ENCODE measurements at places on chromosomes 7 and 10.
A peak's percentile ranks its signal among the peaks of the same experiment; 100 is the strongest.

DNA sequence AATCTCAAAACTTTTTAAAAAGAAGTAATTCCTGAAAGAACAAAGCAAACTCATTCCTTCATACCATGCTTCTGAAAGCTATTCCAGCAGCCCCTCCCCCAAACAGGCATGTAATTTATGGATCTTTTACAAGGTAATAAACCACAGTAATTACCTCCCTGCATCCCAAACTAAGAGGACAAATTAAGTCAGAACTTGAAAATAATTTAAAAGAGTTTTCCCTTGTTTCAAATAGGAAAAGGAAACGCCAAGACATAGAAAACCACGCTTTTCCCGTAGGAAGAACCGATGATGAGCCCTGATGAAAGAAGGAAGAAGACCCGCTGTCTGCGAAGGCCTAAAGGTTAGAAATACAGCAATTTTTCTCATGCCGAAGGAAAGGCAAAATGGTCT is 8.9 kb downstream of the HOXA4 start:
- no peak for DNase-seq

DNA sequence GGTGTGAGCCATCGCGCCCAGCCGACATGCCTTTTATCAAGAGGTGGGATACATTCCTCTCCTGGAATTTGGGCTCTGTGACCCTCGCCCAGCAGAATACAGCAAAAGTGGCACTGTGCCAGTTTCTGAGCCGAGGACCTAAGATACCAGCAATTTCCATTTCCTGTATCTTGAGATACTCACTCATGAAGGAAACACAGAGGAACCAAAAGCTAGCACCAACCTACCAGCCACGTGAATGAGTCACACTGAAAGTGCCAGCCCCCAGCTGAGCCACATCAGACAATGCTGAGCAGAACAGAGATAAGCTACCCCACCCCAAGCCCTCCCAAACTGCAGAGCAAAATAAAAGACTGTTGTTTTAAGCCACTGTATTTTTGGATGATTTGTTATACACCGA is 56.3 kb downstream of the CACUL1 start:
- DNase-seq, result no peak

GRCh38 chr10:14527134-14527844 is 196.6 kb upstream of the FRMD4A start:
- no peak for DNase-seq

GRCh38 chr10:48412933-48413332 is 106.5 kb downstream of the MAPK8 start:
- DNase-seq, result no peak

DNA sequence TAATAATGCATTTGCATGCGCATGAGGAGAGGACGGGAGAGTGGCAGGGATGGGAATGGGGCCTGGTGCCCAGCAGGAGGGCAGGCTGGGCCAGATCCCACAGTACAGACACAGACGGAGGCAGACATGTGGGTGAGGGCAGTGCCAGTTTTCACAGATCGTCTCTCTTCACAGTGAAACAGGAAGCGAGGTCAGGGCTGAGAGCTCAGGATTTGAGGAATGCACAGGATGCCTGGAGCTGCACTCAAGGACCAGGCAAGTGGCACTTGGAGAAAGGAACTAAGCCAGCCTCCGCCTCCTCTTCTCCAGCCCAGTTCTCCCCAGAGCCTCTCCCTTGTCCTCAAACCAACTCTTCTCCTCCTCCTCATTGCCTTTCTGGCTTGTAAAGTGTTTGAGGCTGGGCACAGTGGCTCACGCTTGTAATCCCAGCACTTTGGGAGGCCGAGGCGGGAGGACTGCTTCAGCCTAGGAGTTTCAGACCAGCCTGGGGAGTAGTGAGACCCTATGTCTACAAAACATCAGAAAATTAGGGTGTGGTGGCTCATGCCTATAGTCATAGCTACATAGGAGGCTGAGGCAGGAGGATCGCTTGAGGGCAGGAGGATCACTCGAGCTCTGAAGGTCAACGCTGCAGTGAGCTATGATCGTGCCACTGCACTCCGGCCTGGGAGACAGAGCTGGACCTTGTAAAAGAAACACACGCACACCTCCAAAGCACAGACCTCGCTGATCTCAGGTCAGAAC is 115.2 kb downstream of the HIP1 start:
- DNase-seq, result no peak

GRCh38 chr7:2513702-2514101 is 5.9 kb upstream of the LFNG start:
- DNase-seq, result no peak

GRCh38 chr7:27204851-27205322 is 5.0 kb upstream of the HOXA13 start:
- no peak for DNase-seq

- DNase-seq, result no peak
Observed at GRCh38 chr10:19815036-19815730, 1.0 kb upstream of the PLXDC2 start.

DNA sequence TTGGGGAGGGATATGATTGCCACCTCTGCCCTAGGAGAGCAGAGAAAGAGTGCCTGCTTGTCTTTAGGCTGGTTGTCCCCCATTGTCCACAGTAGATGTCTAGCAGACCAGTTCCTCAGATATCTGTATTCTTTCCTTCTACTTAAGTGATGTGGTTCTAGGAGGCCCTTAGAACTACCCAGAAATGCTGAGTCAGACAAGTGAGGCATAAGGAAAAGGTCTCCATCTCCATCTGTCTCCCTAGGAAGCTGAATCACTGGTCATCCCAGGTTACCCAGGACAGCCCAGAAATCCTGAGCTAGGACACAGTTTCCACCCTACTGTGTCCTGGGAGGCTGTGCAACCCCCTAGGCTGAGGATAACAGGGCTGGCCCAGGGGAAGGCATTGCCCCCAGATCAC is 93.4 kb upstream of the INHBA start:
- no peak for DNase-seq

DNA sequence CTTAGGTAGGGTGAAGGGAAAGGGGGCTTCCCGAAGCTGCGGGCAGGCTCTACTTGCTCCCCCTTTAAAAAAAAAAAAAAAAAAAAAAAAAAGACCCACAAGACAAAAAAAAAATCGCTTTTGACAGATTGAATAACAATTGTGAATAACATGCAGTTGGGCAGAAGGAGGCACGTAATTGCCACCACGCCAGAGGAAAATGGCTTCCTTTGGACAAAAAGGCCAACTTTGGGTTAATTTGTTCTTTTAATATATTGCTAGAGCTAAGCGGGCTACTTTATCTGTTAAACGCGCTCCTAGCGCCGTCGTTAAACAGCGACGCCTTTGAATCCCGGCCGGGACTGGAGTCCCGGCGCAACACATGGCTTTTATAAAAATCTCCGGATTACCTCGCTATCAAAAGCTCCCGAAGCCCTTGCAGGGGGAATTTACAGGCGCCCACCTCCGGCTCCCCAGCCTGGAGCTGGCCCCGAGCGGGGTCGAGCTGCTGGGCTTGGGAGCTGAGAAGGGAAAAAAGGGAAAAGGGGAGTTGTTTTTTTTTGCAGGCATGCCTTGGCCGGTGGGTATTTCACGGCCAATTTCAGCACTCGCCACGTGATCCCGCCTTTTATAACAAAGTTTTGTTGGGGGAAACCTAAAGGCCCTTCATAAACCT is 1.2 kb downstream of the HOXA11 start:
- DNase-seq, result peak; percentile 50

- DNase-seq, result no peak
Observed at GRCh38 chr10:4214908-4215307, 429.9 kb upstream of the KLF6 start.

- no peak for DNase-seq
Observed at GRCh38 chr10:113216102-113216501, 266.1 kb downstream of the TCF7L2 start.

DNA sequence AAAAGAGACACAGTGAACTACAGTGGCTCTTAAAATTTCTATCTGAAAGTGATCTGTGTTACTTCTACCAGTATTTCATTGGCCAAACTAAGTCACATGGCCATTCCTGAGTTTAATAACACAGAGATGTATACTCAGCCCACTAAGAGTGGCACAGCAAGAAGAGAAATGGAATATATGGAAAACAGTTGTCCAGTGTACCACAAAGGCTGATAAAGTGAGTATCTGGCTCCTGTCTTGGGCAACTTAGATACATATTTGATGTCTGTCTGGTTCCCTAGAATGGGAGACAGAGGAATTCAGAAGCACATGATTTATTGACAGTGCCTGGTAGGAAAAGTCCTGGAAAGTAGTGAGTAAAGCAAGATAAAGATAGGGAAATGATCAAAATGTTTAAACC is 10.1 kb upstream of the PON1 start:
- no peak for DNase-seq

DNA sequence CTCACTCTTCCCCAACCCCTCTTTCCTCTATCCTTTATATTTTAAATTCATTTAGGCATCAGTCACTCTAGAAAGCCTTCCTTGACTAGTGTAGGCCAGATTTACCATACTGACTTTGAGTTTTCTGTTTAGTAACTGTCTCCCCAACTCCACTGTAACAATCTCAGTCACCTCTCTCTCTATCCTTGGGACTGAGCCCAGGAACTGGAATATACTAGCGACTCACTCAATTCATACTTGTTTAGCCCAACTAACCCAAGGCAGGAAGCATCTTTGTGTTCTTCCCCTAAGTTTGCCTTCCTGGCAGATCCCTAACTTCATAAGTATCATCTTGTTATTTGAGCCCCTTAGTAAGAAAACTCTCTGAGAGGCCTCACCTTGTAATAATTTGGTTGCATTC is 19.1 kb downstream of the PLCE1 start:
- no peak for DNase-seq

GRCh38 chr7:134856091-134856490 is 76.7 kb downstream of the CALD1 start:
- no peak for DNase-seq

- DNase-seq, result no peak
Observed at GRCh38 chr7:53485354-53485753, 449.9 kb downstream of the POM121L12 start.

GRCh38 chr7:16211402-16211925 is 209.9 kb downstream of the CRPPA start:
- no peak for DNase-seq

DNA sequence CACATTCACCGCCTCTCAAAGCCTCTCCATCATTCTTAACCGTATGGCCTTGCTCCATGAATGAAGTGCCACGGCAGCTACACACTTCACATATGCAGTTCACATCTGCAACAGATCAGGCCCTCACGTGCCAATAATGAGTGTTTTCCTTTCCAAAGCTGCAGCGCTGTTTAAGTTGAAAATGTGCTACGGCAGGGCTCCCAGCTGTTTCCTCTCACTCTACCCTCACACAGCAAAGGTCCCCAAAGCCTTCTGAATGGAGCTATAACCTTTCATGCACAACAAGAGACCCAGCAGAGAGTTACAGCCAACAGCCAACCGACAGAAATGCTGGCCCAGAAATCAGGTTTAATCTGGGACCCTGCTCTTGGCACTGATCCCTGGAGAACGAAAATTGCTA is 236.1 kb downstream of the ELMO1 start:
- peak; percentile 84 for DNase-seq

DNA sequence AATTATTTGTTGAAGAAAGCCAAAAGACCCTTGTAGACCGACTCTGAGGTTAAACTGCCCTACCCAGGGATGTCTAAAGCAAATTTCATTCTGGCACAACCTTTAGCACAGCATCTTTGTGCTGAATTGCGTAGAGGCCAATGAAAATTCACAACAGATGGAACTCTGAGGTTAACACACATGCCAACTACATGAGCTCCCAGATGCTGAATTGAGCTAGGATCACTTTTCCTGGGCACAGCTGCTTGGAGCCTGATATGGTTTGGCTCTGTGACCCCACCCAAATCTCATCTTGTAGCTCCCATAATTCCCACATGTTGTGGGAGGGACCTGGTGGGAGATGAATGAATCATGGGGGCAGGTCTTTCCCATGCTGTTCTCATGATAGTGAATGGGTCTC is 158.0 kb upstream of the PTN start:
- no peak for DNase-seq

- no peak for DNase-seq
Observed at GRCh38 chr10:19918794-19919193, 102.6 kb downstream of the PLXDC2 start.

- no peak for DNase-seq
Observed at GRCh38 chr10:12822893-12823170, 178.7 kb downstream of the CCDC3 start.

DNA sequence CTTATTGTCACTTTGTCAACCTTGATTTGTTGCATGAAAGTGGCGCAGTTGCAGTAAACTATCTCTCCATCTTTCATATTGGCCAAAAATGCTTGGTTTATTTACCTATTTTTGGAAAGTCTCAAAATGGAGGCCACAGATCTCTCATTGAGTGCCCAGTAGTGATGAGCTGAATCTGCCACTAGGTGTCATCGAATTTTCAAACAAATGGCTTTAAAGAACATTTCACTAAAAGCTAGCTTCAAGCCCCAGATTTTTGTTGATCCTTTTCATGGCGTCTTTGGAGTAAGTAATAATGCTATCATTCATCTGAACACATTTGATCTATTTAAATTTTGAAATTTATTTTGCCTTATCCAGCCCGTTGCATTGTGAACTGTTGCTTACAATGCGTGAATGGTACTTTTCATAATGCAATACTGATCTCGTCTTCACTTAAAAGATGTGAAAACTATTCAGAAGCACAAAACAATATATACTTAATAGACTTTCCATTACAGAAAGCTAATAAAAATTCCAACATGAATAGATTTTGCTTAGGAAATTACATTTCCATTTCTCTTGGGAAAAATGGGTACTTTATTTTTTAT is 236.2 kb downstream of the DNAJB9 start:
- no peak for DNase-seq

DNA sequence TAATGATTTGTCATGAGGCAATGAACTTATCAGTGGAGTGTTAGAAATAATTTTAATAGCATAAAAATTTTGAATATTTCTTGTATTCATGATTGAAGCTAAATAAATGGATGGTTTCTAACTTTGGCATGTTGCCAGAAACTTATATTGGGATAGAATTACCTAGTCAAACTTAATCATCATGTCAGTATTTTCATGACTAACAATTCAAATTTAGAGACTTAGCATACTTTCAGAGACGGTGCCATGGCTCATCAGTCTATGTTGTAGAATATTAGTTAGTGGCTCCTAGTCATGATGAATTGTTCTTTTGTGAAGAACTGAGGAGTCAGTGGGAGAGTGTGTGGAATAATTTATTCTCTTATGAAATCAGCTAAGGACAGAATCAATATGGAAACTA is 599.6 kb upstream of the POT1 start:
- DNase-seq, result no peak

GRCh38 chr10:43134126-43134905 is 3.9 kb upstream of the CSGALNACT2 start:
- DNase-seq, result no peak

DNA sequence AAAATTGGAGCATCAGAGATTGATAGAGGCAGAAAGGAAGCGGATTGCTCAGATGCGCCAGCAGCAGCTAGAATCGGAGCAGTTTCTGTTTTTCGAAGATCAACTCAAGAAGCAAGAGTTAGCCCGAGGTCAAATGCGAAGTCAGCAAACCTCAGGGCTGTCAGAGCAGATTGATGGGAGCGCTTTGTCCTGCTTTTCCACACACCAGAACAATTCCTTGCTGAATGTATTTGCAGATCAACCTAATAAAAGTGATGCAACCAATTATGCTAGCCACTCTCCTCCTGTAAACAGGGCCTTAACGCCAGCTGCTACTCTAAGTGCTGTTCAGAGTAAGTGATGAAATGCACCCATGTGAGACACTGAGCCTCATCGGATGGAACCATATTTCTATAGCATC is 33.1 kb downstream of the STAMBPL1 start:
- no peak for DNase-seq

Data from left hindlimb (tissue), 1 donor.